ENCODE measurements at places on chromosomes 6 and 20. TPM values are rescaled to one million over a fixed set of nuclear protein-coding genes. Genes with fewer than 3 reads are reported as not detected.

DNA sequence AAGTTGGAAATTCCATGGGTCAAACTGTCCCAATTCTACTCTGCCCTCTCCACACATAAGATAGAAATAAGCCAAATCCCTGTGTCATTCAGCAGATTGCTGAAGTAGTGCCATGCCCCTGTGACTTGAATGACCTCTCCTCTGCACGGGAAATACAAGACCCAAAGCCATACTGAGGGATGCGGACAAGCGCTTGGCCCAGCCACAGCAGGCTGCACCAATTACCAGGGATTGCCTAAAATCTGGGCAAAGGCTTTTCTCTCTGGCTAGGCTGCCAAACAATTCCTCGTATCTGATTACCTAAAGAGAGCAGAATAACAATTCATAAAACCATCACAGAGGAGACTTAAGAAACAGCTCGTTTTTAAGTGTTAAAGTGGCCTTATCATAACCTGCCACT, 421.8 kb upstream of the JARID2 start:
- no peak overlapping the region for H3K4me3 ChIP-seq
- no peak overlapping the region for H3K27ac ChIP-seq
- no peaks in the 10 kb centered on the region for H3K36me3 ChIP-seq
- DNase-seq = no peak

GRCh38 chr6:30325150-30325872, 1.4 kb upstream of the TRIM39 start:
- H3K36me3 ChIP-seq = peaks cover 13% of the 10 kb centered on the region
- peak overlapping the region; percentile 88 for H3K4me3 ChIP-seq
- peaks cover 29% of the 10 kb centered on the region for H3K4me1 ChIP-seq
- H3K27me3 ChIP-seq = no peaks in the 10 kb centered on the region
- peak; percentile 43 for DNase-seq

DNA sequence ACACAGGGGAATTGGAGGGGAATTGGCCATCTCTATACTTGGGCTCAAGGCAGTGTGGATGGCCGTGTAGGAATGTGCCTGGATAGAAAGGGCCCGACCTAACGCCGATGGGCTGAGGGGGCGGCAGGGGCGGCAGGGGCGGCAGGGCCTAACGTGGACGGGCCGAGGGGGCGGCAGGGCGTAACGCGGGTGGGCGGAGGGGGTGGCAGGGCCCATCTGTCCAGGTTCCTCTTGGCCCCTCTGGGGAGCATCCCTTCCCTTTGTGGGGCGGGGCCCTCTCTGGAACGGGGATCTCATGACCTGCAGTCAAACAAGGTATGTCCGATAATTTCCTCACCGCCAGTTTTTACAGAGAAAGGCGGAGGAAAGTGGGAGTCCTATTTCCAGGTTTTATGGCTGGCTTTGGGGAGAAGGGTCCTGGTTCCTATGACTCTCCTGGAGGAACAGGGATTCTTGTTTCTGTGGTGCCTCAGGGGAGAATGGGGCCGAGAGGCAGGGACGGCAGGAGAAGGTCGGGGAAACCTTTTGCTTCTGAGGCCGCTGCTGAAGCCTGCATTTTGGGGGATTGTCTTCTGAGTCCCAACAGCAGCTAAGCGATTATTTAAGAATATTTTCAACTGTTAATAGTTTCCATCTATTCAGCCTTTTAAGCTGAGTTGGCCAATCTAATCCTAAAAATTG, 100.8 kb upstream of the FRMD1 start:
- H3K4me3 ChIP-seq = no peak overlapping the region
- no peak overlapping the region for H3K27ac ChIP-seq
- DNase-seq = no peak
- H3K4me1 ChIP-seq = no peaks in the 10 kb centered on the region
- no peaks in the 10 kb centered on the region for H3K27me3 ChIP-seq

Gene BPI
- total RNA-seq = 4.8 TPM

DNA sequence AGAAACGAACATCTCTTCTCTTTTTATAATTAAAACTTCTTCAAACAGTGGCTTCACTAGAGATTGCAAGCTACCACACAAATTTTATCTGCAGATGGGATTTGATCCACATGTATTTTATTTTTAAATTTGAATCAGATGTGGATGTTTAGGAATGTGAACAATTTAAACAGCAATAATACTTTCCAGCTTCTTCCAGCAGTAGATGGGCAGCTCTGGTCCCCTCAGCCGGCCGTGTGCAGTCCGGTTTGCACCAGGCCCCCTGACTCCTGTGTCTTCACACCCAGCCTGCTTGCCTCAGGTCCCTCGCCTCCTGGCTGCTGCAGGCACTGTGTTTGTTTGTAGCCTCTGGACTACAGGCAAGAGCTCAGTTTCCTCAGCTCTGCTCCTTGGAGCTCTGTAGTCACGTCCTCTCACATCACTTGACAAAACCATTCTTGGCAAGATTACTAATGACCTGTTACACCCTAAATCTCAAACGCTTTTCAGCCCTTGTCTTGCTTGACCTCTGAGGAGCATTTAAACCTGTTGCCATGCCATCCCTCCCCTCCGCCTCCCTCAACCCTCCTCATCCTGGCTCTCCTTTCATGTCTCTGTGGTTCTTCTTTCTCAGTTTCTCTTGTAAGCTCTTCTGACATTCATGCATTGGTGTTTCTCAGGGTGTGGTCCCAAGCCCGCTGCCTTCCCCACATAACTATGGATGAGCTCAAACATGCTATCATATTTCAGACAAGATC, 13.2 kb upstream of the ZBTB24 start:
- H3K27ac ChIP-seq = no peak overlapping the region
- no peaks in the 10 kb centered on the region for H3K4me1 ChIP-seq
- no peaks in the 10 kb centered on the region for H3K36me3 ChIP-seq

Gene ME1
- 5.2 TPM for total RNA-seq

DNA sequence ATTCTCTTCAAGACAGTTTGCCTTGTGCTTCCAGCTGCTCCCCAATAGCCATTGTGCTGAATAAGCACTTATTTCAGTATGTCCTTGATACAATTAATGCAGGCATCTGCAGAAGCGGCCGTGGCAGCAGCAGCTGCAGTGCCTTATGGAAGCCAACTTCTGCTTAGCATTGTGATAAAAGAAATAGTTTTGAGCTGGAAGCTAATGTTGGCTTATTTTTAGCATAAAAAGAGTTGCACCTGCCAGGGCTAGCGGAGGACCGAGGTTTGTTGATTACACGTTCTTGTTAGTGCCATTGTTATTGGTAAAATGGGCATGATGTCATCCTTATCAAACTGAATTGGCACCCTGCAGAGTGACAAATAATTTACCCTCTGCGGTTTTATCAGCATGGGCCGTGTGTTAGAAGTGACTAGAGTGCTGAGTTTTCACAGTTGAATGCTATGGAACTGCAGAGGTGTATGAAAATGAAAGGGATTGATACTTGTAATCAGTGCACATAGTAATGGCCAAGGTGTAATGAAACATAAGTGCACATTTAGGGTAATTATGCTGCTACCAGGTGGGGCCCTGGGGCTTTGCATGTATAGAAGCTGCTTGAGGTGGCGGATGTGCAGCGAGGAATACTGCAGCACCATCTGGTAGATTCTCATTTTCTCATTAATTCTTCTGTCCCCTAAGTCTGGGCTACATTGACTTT, 334.3 kb downstream of the CDKAL1 start:
- peak; percentile 39 for DNase-seq
- no peaks in the 10 kb centered on the region for H3K27me3 ChIP-seq
- no peak overlapping the region for H3K4me3 ChIP-seq
- no peaks in the 10 kb centered on the region for H3K36me3 ChIP-seq
